Thymus (tissue), 14 donors: ENCODE measurements at places on chromosomes 12 and 14. TPM values are rescaled to one million over a fixed set of nuclear protein-coding genes. Genes with fewer than 3 reads are reported as not detected.

The ARG2 gene
- 2.4 TPM for total RNA-seq

- H3K4me3 ChIP-seq = no peak overlapping the region
- no peak for DNase-seq
- no peaks in the 10 kb centered on the region for H3K27me3 ChIP-seq
- H3K27ac ChIP-seq = no peak overlapping the region
- no peaks in the 10 kb centered on the region for H3K36me3 ChIP-seq
Measured at GRCh38 chr14:53496668-53497067, 343.5 kb upstream of the DDHD1 start.

DNA sequence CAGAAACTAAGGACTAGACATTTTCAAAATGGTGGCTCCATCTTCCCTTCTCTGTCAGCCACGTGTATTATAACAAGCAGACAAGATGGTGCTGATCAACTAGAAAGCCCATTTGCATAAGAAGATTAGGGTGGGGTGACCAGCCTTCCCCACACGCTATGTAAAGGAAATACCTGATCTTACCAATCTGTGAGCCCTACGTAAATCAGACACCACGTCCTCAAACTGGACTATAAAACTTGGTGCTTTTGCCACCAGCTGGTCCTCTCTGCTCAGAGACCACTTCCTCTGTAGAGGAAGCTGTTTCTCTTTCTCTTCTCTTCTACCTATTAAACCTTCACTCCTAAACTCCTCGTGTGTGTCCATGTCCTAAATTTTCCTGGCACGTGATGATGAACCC is 101.1 kb upstream of the PLEKHG7 start:
- no peak overlapping the region for H3K4me3 ChIP-seq
- H3K4me1 ChIP-seq = no peaks in the 10 kb centered on the region
- DNase-seq = no peak
- H3K27me3 ChIP-seq = no peaks in the 10 kb centered on the region

DNA sequence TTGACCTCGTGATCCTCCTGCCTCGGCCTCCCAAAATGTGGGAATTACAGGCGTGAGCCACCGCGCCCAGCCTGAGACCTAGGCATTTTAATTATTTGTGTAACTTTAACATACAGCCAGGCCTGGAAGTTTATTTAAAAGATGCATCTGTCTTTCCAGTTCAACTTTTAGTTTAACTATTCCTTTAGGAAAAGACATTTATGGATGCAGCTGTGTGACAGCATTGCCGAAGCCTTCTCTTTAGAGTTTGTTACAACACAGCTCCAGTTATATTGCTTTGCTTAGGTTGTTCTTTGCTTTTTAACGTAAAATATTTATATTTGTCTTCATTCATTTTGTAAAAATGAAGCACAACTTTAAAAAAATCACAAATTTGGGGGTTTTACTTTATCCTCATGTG is 67.0 kb downstream of the DIP2B start:
- H3K27ac ChIP-seq = no peak overlapping the region
- DNase-seq = no peak
- H3K4me3 ChIP-seq = no peak overlapping the region
- no peaks in the 10 kb centered on the region for H3K27me3 ChIP-seq

DNA sequence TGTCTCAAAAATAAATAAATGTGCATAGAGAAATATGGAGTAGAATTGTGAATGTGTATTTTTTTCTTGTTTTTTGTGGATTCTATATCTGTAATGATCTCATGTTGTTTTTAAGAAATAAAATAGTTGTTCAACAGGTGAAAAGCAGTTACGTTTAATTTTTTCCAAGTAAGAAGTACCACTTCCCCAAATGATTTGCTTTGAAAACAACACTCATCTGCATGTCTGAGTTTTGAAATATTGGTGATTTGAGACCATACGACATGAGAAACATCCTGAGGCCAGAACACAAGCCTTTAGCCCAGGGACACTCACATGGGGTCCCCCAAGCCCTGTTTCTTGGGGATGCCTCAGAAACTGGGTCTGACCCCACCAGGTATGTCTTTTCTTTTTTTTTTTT is 4.2 kb upstream of the FICD start:
- no peak overlapping the region for H3K27ac ChIP-seq
- peaks cover 5% of the 10 kb centered on the region for H3K4me1 ChIP-seq
- H3K36me3 ChIP-seq = no peaks in the 10 kb centered on the region
- H3K27me3 ChIP-seq = no peaks in the 10 kb centered on the region
